ENCODE measurements at places on chromosomes 3 and 15.

DNA sequence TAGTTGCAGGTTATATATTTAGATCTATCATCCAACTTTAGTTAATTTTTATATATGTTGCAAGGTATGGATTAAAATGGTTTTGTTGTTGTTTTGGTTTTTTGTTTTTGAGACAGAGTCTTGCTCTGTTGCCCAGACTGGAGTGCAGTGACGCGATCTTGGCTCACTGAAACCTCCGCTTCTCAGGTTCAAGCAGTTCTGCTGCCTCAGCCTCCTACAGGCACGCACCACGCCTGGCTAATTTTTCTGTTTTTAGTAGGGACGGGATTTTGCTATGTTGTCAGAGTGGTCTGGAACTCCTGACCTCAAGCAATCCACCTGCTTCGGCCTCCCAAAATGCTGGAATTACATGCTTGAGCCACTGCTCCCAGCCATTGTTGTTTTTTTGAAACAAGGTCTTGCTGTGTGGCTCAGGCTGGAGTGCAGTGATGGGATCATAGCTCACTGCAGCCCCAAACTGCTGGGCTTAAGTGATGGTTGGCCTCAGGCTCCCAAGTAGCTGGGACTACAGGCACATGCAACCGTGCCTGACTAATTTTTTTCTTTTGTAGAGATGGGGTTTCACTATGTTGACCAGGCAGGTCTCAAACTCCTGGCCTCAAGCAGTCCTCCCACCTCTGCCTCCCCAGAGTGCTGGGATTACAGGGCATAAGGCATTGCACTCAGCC, 92.0 kb downstream of the ZNF609 start:
- no peak for DNase-seq

- no peak for DNase-seq
Observed at GRCh38 chr3:51953445-51953844, 1.7 kb upstream of the GPR62 start.

DNA sequence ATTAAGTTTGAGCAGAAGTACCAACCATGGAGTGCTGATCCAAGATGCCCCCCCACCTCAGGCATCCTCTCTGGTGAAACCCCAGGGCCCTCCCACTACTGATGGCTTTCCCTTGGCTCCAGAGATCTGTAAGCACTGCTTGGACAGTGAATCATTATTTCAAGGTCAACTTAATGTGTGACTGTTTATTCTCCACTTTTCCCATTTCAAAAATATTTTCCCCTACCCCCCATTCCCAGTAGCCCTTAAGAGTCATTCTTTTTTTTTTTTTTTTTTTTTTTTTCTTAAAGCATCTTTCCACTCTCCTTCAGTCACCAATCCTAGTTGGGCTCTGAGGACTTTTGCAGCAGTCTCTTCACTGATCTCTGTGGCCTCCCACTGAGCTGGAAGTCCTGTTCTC, 82.6 kb downstream of the PCCB start:
- no peak for DNase-seq

DNA sequence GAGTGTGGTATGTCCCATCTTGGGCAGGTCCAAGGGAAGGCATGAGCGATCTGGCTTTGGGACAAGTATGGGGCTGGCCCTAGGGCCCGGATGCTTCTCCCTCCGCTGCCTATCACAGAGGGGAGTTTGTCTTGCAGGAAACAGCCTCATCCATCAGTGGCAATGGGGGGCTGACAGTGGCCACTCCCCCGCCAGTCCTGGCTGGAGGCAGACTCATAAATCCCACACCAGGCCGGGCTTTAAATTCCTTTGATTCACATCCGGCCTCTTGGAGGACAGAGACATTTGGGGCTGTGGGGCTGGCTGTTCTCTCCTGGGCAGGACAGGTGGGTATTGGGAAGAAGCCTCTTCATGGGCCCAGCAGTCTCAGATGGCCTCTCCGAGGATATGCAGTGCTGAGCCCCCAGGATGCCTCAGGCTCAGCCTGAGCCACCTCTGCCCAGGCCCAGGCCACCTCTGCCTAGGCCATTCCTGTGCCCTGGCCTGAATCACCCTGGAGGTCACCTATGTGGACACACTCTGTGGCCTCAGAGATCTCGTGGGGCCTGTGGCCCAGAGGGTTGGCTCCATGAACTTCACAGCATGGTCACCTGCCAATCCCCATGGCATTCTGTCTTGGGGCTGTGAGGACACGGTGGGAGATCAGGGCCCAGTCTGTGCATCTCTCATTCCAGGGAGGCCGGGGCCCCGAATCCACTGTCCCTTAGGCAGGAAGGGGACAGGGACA, 84.2 kb upstream of the GOLGA6L4 start:
- no peak for DNase-seq

GRCh38 chr3:158531334-158531733, 39.7 kb upstream of the MLF1 start:
- DNase-seq = no peak

DNA sequence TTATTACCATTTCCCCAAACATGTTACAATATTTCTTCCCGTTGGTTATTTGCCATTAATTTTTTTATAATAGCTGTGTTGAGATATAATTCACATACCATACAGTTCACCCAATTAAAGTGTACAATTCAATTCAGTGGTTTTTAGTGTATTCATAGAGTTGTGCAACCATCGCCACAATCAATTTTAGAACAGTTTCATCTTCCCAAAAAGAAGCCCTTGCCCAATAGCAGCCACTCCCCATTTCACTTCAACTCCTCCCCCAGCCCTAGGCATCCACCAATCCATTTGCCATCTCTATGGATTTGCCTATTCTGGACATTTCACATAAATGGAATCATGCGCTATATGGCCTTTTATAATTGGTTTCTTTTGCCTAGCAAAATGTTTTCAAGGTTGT, 225.1 kb downstream of the EPHB1 start:
- DNase-seq = no peak

DNA sequence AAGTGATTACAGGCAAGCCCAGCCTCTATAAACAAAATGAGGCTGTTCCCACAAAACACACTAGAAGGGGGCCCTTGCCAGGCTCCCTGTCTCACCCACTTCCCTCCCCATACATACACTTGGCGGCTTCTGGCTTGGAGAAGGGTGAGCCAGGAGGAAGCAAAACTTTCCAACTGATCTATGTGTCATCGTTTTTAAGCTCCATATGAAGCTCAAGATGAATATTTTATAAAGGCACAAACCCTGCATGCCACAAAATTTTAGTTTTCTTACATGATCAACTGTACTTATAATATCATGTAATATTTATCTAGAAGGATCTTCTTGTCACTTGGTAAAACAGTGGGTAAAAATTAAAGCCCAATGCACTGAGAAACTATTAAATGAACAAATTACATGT, 80.8 kb upstream of the TJP1 start:
- DNase-seq = no peak

DNA sequence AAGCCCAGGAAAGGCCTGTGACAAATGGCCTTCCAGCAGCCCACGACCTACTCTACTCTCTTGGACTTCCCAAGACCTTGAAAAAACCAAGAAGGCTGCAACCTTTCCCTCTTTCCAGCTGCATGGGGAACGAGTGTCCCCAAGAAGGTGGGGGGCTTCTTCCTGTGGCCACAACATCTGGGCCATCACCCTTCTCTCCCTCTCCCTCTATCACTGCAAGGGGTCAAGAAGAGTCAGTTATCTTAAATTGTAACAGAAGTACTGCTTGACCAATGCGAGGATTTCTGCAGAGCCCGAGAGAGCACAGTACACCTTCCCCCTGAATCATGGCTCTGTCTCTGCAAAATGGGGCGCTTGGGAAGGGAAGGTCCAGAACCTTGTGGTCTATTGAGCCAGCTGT, 63.7 kb upstream of the ACAN start:
- DNase-seq = no peak

DNA sequence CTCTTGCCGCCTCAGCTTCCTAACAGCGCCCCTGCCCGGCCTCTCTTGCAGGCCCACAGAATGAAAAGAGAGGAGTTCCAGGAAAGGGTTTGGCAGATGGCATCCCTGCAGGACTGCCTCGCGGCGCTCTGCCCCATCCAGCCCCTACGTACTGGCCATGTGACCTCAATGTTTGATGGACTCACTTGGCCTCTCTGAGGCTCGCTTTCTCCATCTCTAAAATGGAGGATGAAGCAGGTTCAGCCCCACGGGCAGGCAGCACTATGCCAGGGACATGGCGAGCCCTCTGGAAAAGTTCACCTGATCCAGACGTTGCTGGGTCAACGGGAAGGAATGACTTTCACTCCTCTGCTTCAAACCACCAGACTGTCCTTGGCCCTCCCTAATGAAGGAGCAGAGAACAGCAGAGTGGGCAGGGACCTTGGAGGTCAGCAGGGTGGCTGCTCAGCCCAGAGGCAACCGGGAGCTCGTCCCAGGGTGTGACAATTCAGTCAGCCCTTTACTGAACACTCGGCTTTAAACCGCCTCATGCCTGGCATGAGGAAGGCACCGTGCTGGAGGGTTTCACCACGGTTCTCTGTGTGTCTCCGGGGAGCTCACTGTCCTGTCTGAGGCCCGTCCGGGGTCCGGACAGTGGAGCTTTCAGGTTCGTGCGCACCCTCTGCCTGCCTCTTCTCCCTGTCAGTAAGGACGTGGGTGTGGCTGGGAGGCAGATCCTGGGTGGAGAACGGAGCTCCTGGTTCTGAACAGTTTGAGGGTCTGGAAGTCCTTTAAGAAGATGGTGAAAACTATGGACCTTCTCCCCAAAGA, 101.3 kb downstream of the LINGO1 start:
- DNase-seq = no peak

GRCh38 chr3:38566215-38566528, 70.0 kb downstream of the EXOG start:
- DNase-seq = no peak

GRCh38 chr3:196706731-196707130, 5.3 kb downstream of the CEP19 start:
- no peak for DNase-seq

DNA sequence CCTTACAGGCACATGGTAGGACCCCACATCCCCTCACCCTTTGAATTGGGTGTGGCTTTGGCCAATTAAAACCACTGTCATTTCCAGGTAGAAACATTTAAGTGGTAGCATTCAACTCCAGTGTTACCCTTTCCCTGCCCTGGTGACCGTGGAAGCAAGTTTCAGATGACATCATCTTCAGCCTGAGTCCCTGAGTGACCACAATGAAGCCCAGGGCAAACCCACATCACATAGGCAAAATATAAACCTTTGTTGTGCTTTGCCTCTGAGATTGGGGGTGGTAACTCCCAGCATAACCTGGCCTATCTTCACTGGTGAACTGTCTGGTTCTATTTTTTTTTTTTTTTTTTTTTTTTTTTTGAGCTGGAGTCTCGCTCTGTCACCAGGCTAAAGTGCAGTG, 404.0 kb upstream of the WNT5A start:
- no peak for DNase-seq
